ENCODE measurements at places on chromosomes 7 and 10.

GRCh38 chr10:5609952-5610616 lies 56.3 kb downstream of the ASB13 start:
- DNase-seq: no peak

DNA sequence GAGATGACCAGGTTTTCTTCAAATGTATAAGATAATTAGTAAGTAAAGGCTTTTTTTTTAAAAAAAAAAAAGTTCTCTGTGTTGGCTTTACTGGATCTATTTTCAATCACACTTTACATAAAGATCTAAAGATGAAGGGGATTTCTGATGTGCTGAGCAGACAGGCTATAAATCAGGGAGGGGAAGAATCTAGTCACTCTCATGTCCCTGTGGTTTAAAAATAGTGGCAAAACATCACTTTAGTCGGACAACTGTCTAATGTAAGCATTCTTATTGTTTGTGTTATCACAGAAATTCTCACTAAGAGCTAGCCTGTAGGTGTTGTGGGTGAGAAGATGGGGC lies 132.7 kb downstream of the ICA1 start:
- DNase-seq: no peak

- DNase-seq: no peak
Measured at GRCh38 chr7:69732203-69732602, 133.9 kb downstream of the AUTS2 start.

GRCh38 chr7:11810043-11810625 lies 21.9 kb downstream of the THSD7A start:
- no peak for DNase-seq

- no peak for DNase-seq
Measured at GRCh38 chr10:106925191-106925590, 239.3 kb downstream of the SORCS1 start.

Measured in activated T-cell treated with anti-CD3 and anti-CD28 coated beads, Interleukin-2, amount 50 U/mL, for 4 hours (primary cell).